HT1080 (cell line): ENCODE measurements at places on chromosomes 11 and 22.

DNA sequence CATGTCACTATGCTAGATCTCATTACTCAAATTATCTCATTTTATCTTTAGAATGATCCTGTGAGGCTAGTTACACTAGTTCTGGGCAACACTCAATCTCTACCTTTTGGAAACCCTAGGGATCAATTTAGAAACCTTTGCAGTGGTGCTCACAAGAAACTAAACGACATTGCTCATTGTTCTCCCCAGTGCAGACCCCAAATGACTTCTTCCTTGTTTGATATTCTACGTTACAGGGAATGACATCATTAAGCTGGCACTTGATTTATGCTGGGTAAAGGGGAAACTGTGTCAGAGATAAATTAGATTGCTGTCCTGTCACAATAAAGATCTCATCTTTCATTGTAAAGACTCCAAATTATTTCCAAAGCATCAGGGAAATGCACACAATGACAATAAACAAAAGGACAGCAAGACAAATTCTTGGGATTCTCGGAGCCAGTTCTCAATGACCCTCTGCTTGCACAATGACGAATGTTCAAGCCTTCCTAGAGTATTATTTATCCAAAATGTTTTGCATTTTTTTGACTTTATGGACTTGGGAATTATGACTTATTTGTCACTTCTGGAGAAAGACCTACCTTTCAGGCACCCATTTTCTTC lies 1121.8 kb upstream of the TENM4 start:
- DNase-seq, result no peak

DNA sequence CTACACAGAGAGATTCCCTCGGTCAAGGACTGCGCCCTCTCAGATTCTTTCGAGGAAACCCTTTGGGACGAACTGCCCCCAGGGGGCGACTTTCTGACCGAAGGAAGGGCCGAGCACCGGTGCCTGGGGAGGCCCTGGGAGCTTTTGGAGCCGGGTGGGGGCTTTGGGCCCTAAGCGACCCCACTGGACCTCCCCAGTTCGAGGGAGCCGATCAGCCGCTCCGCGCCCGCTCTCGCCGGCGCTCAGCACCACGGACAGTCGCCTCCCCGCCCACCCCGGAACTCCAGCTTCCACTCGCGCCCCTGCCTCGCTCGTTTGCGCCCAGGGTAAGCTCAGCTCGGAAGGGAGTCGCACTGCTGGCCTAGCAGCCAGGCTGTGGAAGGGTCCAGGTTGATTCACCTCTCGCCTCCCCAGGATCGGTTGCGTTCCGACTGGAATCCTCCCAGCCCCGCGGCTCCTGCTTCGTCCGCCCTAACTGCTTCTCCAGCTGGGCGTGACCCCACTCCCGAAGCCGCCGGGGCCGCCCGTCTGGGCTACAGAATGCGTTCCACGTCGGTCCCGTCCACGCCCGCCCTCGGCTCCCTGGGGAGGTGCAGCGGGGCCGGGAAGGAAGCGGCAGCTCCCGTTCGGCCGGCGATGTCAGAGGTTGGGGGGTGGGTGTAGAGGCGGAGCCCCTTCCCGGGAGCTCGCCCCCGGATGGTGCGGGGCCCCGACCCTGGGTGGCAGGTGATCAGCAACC lies 428 bp downstream of the SCN3B start:
- peak; percentile 24 for DNase-seq

DNA sequence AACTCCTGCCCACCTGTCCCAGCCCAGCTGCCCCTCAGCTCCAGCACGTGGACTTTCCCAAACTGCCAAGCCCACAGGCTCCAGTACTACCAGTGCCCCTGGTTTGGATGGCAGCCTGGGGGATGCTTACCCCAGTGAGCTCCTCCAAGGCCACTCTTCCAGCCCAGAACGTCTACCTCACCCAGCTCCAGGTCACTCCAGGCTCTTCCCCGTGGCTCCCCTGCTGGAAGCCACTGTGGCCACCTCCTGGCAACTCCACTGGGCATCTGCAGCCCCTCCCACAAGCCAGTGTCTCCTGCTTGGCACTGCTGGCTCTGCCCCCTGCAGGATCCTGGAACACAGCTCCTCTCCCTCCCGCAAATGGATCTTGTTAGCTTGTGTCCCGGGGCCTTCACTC lies 29.3 kb downstream of the LMO1 start:
- DNase-seq, result peak; percentile 46

DNA sequence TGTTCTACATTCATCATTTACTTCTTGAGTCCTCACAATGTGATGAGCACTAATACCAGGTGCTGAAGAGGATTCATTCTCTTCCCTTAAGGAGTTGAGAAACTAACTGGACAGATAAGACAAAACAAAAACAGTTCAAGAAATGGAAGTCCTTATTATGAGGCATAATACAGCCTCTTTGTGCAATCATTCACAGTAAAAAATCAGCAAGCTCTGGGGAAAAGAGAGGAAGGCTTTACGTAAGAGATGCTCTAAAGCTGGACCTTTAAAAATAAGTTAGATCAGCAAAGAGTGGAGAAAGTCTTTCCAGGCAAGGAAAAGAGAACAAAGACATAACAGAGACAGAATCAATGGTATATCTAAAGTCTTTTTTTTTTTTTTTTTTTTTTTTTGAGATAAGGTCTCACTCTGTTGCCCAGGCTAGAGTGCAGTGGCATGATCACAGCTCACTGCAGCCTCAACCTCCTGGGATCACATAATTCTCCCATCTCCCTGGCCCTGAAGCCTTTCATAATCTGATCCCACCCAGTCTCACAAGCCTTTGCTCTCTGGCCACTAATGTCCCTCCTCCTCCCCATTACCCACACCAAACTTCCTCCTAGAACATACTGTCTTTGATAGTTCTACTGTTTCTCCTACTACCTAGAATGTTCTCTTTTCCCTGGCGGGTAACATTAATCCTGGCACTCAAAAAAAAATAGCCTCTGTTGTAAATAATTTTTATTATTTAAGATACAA lies 40.9 kb downstream of the MRTFA start:
- no peak for DNase-seq

- DNase-seq, result peak; percentile 54
Measured at GRCh38 chr11:1782831-1783724, 19.4 kb upstream of the CTSD start.

DNA sequence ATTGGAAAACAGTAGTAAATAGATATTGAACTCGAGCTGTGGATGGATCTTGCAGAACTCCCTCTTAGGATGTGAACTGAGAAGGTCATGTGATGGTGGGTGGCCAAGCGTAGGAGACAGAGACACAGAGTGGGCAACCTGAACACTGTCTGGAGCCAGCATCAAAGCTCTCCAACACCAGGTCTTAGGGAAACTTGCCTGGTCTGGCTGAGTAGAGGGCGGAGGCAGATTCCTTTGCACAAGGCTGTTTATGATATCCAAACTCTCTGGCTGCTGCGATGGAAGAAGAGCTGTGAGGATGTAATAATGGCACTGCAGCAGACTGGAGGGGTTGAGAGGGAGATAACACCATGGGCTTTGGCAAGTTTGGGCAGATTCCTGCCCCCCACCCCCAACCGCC lies 10.1 kb downstream of the NAV2 start:
- DNase-seq, result no peak

DNA sequence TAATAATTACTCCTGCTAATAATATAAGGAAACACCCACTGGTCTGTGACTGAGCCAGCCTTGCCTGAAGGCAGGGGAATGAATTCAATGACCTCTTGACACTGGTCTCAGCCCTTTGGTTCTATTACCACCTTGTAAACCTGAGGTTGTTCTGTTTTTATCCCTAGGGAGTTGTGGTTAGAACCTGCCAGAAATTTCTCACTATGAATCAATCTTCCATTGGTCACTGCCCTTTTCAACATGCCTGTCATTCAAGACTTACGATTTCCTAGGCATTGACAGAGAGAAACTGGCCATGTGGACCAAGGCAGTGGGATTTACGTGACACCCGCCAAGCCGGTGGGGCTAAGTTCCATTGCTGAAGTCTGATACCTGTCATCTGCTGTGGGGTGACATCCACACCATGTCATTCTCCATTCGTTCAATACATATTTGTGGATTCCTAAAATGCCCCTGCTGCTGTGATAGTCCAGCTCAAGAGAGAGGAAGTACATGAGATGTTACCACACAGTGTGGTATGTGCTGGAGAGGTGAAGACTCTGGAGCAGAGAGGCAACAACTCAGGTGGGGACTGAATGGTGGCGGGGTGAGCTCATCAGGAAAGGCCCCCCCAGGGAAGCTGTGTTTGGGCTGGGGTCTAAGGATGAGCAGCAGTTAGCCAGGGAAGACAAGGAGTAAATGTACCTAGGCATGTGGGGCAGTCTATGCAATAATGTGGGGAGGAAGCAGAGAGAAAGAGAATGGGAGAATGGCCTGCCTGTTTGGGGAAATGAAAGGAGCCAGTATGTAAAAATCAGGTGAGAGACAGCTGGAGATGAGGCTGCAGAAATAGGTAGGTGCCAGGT lies 15.2 kb upstream of the EHF start:
- DNase-seq, result no peak

- DNase-seq, result no peak
Measured at GRCh38 chr11:120867024-120867423, 156.9 kb upstream of the TBCEL start.

- DNase-seq, result no peak
Measured at GRCh38 chr11:118596224-118597146, 10.9 kb upstream of the PHLDB1 start.

GRCh38 chr22:35735542-35735941 lies 17.9 kb downstream of the APOL5 start:
- no peak for DNase-seq

DNA sequence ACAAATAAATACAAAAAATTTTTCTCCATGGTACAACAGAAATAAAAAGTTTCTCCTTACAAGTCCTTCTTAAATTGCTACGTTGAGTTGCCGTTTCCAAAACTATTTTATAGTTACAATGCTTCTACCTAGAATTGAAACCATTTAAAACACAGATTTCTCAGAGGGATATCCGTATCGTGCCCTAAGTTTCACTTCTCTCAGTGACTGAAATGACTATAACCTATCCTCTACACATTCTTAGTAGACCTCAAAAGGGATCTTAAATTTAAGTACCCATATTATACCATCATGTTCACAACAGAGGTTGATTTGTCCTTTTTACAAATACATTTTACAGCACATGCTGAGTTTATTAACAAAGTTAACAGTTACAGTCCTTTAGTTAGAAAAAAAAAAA lies 44.1 kb downstream of the USP28 start:
- no peak for DNase-seq

DNA sequence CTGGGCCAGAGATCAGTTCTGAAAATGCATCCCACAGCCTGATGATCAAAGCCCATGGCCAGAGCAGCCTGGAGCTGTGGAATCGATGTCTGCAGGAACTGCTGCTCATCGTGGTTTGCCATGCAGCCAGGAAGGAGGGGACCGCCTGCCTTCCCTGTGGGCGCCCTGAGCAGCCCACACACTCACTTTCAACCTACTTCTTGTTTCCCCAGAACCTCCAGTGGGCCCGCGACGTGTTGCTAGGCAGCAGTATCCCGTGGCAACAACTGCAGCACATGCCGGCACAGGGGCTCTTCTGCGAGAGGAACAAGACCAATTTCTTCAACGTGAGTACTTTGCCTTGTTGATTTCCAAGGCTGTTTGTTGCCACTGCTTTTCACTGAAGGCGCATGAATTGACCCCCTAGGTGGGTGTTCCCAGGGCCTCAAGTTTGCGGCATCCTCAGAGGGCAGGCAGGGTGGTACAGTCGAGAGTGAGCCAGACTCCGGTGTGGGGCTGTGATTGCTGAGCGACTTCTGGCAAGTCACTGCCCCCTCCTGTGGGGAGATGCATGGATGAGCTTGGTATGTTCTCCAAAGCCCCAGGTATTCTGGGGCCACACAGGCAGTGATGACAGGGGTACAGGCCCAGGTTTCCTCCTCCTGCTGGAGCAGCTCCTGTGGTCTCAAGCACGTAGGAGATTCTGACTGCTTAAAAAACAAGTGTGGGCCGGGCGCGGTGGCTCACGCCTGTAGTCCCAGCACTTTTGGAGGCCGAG lies 47.0 kb upstream of the SUSD2 start:
- no peak for DNase-seq
